ENCODE measurements at places on chromosomes 1 and 21. TPM values are rescaled to one million over a fixed set of nuclear protein-coding genes. Genes with fewer than 3 reads are reported as not detected.

GRCh38 chr21:39153373-39153772 lies 29.9 kb downstream of the PSMG1 start:
- H3K4me3 ChIP-seq = no peak overlapping the region
- no peaks in the 10 kb centered on the region for H3K27me3 ChIP-seq
- DNase-seq = no peak

DNA sequence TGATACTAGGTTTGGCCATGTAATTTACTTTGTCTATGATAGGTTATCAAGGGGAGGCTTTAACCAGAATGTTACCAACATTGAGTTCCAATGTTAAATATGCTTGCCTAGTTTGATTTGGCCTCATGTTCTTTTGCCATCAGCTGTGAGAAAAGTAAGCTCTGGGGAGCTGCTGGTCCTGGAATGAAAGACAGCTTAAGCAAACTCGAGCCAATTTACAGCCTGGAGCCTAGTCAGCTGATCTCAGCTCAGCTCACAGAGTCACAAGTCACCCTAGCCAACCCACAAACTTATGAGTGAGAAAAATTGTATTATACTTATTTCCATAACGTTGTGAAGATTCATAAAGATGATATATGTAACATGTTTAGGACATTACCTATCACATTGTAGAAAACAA lies 426.7 kb downstream of the RWDD3 start:
- H3K4me1 ChIP-seq = no peaks in the 10 kb centered on the region
- DNase-seq = no peak
- no peaks in the 10 kb centered on the region for H3K27me3 ChIP-seq
- H3K27ac ChIP-seq = no peak overlapping the region
- H3K36me3 ChIP-seq = no peaks in the 10 kb centered on the region
- H3K4me3 ChIP-seq = no peak overlapping the region

DNA sequence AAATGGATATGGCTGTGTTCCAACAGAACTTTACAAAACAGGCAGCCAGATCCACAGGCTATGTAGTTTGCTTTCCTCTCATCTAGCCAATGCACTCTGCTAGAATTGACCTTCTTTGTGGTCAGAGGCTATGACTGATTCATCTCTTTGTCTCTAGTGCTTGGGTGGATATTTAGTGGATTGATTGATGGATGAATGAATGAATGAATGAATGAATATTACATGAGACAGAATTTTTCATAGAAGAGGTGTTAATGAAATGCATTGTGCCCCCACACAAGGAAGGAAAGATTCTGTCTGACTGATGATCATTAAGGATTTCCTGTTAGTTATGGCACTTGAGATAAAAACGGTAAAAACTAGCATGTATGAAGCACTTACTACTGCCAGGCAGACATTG lies 50.5 kb upstream of the ZYG11A start:
- H3K27ac ChIP-seq = no peak overlapping the region
- H3K4me3 ChIP-seq = no peak overlapping the region
- H3K4me1 ChIP-seq = no peaks in the 10 kb centered on the region
- peaks cover 42% of the 10 kb centered on the region for H3K36me3 ChIP-seq
- DNase-seq = no peak

GRCh38 chr21:29462479-29462878 lies 163.8 kb downstream of the BACH1 start:
- no peak overlapping the region for H3K27ac ChIP-seq
- no peaks in the 10 kb centered on the region for H3K27me3 ChIP-seq
- no peaks in the 10 kb centered on the region for H3K36me3 ChIP-seq
- H3K4me3 ChIP-seq = no peak overlapping the region
- no peaks in the 10 kb centered on the region for H3K4me1 ChIP-seq
- no peak for DNase-seq

The SLC22A15 gene
- total RNA-seq = 25.7 TPM

The AK2 gene
- total RNA-seq = 106 TPM

Measured in upper lobe of right lung (tissue), 1 donor.